NCI-H1105 treated with DMSO at 0.1 percent for 48 hours (cell line): ENCODE measurements at places on chromosomes 16 and 17.

DNA sequence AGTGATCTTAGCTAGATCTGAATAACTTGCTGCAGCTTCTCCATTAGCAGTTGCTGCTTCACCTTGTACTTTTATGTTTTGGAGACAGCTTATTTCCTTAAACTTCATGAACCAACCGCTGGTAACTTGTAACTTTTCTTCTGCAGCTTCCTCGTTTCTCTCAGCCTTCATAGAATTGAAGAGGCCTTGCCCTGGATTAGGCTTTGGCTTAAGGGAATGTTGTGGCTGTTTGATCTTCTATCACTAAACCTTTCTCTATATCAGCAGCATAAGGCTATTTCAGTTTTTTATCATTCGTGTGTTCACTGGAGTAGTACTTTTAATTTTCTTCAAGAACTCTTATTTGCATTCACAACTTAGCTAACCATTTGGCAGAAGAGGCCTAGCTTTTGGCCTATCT is 21.5 kb upstream of the TMEM92 start:
- no peak for DNase-seq

DNA sequence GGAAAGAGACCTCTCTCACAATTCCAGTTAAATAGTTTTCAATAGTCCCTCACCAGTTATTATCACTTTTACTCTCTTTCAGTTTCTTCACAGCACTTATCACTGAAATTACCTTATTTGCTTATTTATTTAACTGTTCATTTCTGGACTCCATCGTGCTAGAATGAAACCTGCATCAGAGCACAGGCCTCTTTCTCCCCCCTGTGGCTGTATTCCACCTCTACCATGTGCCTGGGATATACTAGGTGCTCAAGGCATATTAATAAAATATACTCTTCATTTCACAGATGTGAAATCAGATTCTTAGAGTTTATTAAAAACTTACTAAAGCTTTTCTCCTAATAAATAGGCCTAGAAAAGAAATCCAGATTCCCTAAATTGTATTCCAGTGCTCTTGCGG is 308.9 kb upstream of the MON1B start:
- DNase-seq: no peak

GRCh38 chr17:58276423-58276822 is 4.3 kb downstream of the MPO start:
- no peak for DNase-seq

- no peak for DNase-seq
Observed at GRCh38 chr17:17204635-17205231, 1.4 kb downstream of the PLD6 start.

DNA sequence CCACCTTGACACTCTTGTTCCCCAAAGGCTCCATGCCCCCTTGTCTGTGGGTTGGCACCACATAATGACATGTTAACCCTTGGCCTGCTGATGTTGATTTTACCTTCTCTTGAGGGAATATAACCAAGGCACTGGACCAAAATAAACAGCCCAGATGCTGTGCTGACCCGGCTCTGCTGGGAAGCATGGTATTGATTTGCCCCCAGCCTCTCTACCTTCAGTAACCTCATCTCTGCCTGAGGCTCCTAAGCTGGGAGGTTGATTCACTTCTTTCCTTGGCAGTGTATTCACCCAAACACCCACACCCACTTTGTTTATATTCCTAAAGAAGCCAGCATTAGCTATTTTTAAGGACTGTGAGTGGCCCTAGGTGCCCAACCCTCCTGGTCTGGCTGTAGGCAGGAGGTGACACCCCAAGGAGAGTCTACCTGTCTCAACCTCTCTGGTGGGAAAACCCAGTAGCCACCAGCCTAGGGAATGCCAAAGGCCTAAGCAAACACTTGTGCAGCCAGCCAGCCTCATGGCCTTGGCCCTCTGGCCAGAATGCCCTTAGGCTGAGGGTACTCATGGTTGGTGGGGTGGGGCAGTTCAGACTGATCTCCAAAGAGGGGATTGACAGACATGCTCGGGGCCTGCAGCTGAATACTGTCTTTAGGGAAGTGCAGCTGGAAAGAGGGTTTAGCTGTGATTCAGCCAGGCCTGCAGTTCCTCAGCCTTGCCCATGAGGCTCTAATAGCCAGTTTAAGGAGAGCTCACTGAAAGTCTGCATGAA is 42.7 kb downstream of the GNAO1 start:
- no peak for DNase-seq

GRCh38 chr17:65155622-65156021 is 18.5 kb downstream of the RGS9 start:
- no peak for DNase-seq

DNA sequence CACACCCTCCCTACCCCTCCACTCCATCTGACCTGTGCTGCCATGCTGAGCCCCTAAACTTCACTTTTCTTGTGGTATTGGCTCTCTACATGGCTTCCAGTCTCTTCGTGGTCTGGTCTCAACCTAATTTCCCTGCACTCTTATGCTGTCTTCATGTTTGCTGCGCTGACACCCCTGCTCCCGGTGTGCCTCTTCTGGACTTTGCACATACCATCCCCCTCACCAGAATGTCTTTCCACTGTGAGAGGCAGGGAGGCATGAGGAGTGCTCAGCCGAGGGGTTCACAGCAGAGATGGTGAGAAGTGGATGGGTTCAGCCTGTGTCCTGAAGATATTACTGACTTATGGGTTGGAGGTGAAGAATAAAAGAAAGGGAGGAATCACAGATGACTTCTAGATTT is 2.5 kb downstream of the TNFSF12 start:
- no peak for DNase-seq

DNA sequence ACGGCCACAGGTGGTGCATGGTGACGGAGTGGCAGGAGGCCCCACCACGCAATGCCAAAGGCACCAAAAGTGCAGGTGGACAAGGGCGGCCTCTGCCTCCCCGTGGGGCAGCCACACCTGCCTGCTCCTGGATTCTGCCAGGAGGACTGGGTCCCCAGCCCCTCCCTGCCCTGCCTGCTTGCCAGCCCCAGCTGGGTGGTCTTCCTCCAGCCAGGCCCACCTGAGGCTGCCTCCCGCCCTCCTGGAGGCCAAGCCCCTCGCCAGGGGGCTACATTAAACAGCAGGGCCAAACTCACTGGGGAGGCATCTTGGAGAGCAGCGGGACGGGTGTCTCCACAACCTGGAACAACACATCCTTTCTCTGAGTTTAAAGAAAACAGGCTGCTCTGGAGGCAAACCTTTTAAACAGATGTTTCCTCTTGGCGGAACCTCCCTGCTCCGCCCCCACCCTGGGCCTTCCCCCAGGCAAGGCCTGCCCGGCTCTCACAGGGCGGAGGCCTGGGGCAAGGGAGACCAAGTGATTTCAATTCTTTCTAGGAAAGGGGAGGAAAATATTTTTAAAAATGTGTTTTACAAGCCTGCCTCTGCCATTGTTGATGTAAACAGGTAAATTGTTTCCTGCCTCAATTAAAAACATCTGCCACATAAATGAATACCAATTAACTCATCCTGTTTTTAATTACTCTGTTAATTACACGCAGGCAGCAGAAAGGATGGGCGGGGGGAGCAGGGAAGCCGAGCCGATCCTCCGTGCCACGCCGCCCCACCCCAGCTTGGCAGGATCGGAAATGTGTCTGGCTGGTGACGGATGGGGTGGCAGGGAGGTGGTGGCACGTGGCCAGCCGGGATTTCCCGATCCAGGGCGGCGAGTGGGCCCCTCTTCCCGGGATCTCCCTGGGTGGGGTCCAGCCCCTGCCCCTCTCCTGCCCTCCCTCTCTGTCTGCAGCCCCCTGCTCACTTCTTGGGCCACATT is 54.4 kb upstream of the PABPN1L start:
- DNase-seq: peak; percentile 55

DNA sequence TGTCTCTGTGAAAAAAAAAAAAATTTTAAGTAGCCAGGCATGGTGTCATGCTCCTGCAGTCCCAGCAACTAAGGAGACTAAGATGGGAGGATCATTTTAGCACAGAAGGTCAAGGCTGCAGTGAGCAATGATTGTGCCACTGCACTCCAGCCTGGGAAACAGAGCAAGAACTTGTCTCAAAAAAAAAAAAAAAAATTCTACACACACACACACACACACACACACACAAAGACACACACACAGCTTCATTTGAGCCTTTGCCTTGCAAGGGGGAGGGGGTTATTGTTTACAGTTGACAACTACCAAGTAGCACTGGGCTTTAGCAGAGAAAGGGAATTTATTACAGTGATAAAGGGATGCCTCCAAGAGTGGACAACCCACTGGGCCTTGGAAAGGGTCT is 4.9 kb upstream of the POLR3E start:
- DNase-seq: no peak

GRCh38 chr16:85521552-85522307 is 91.4 kb upstream of the GSE1 start:
- peak; percentile 58 for DNase-seq

DNA sequence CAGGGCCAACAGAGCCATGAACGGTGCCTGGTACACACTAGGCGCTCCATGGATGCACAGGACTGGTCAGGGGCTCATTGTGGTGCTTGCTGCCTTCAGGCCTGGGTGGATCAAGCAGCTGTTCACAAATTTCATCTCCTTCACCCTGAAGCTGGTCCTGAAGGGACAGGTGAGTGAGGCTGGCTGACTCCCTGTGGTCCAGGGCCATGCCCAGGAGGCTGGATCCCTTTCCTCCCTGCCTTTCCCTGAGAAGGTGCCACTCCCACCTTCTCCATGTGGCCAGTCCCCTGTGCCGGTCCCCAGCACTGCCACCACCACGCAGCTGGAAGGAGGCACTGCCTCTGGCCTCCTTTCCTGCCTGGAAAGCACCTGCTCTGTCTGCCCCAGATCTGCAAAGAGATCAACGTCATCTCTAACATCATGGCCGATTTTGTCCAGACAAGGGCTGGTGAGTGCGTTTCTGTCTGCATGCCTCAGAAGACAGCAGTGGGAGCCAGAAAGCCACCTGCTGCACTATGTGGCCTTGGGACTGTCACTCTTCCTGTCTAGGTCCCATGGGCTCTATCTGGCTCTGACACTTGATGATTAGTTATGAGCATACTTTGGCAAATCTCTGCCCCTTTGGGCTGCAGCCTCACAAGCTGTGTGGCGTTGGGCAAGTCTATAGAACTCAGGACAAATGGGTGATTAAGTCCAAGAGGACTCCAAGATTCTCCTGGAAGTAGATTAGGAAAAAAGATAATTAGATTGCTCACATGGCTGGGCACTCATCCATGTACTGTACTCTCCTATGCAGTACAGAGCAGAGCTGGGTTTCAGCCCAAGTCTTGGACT is 9.4 kb downstream of the CETP start:
- no peak for DNase-seq

GRCh38 chr16:24164416-24164815 is 91.7 kb upstream of the CACNG3 start:
- no peak for DNase-seq

- DNase-seq: no peak
Observed at GRCh38 chr16:397135-397661, at the start of gene NME4. TSS of gene NME4 (plus strand) at chr16:397199. CDS start at chr16:397223, 24 bp downstream.

GRCh38 chr16:16966439-16966838 is 504.3 kb downstream of the XYLT1 start:
- DNase-seq: no peak
